ACHN (cell line): ENCODE measurements at places on chromosomes 3 and 15.

DNA sequence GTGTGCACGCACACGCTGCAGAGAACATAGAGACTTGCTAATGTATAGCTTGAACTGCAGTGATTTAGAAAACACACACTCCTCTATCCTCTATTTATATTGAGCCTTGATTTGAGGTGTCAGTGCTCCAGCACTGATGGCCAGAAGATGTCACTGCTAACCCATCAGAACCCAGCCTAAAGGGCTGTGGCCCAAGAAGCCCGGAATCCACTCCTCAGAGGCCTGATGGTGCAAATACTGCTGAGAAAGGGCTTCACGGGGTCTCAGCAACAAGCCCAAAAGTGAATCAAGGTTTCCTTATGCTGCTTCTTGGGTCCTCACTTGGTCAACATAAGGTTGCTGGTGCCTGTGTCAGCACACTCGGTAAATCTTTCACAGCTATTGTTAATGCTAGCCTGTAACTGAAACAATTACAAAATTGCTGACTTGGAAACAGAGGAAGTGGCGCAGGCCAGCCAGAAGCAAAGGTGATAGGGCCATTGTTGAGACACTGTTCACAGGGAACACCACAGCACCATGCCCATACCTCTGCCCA, 60.3 kb downstream of the HEG1 start:
- DNase-seq = peak; percentile 53

DNA sequence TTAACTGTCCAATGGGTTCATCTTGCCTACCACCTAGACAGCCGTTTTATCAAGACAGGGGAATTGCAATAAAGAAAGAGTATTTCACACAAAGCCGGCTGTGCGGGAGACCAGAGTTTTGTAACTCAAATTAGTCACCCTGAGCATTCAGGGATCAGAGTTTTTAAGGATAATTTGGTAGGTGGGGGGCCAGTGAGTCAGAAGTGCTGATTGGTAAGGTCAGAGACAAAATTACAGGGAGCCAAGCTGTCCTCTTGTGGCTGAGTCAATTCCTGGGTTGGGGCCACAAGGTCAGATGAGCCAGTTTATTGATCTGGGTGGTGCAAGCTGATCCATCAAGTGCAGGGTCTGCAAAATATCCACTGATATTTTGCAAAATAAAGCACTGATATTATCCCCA, 29.9 kb upstream of the GPD1L start:
- no peak for DNase-seq

- no peak for DNase-seq
Observed at GRCh38 chr3:121895121-121895520, 920 bp downstream of the SLC15A2 start.

- DNase-seq = peak; percentile 77
Observed at GRCh38 chr3:185335799-185336198, 27.1 kb upstream of the MAP3K13 start.

GRCh38 chr15:100433304-100433703, 91.5 kb upstream of the ADAMTS17 start:
- DNase-seq = no peak

GRCh38 chr3:30996467-30996866, 102.0 kb upstream of the GADL1 start:
- no peak for DNase-seq

- no peak for DNase-seq
Observed at GRCh38 chr3:9214185-9214584, 35.3 kb downstream of the SRGAP3 start.

DNA sequence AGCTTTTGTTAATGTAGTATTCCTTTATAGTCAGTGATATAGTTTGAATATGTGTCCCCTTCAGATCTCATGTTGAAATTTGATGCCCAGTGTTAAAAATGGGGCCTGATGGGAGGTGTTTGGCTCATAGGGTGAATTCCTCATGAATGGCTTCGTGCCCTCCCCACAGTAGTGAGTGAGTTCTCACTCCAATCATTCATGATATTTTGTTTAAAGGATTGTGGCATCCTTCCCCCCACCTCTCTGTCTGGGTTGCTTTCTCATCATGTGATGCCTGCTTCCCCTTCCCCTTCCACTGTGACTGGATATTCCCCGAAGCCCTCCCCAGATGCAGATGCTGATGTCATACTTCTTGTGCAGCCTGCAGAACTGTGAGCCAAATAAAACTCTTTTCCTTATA, 649.8 kb upstream of the NR2F2 start:
- DNase-seq = no peak

DNA sequence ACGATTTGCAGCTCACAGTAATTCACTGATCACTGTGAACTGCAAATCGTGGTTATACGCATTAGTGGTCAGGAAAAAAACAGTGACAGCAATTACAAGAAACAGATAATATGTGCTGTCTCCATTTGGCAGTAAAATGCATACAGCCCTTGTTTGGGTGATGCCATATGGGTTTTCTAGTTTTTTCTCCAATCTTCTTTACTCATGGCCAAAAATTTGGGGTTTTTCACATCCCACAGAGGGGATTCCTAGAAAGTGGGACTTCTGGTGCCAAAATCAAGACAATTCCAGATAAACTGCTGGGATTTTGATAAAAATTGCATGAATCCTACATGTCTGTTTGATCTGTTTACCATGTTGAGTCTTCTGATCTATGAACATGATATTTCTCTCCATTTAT, 15.6 kb downstream of the NDN start:
- no peak for DNase-seq

DNA sequence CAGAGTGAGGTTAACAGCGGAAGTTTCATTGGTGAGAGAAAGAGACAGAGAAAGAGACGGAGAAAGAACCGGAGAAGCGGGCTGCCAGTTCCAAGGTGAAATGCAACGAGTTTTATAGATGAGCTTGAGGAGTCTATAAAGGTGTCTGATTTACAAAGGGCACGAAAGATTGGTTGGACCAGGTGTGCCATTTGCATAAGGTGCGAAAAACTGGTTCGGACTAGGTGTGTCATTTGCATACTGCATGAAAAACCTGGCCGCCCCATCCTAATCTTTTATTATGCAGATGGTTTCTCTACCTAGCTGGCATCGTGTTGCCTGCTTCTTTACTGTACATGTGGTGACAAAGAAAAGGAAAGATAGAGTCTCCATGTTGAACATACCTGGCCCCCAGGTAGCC, 253.8 kb upstream of the IGF1R start:
- DNase-seq = no peak

GRCh38 chr15:31239409-31239808, 87.2 kb upstream of the KLF13 start:
- DNase-seq = no peak

DNA sequence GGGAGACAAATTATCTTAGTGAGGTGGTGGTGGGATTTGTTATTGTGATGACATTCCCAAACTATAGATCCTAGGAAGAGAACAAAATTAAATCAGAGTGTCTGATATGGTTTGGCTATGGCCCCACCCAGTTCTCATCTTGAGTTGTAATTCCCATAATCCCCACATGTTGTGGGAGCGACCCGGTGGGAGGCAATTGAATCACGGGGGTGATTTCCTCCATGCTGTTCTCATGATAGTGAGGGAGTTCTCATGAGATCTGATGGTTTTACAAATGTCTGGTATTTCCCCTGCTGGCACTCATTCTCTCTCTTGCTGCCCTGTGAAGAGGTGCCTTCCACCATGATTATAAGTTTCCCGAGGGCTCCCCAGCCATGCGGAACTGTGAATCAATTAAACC, 62.0 kb downstream of the RPL22L1 start:
- DNase-seq = no peak

- no peak for DNase-seq
Observed at GRCh38 chr3:143897576-143898295, 49.5 kb upstream of the SLC9A9 start.

- DNase-seq = no peak
Observed at GRCh38 chr3:118337649-118338048, 697.0 kb downstream of the IGSF11 start.

DNA sequence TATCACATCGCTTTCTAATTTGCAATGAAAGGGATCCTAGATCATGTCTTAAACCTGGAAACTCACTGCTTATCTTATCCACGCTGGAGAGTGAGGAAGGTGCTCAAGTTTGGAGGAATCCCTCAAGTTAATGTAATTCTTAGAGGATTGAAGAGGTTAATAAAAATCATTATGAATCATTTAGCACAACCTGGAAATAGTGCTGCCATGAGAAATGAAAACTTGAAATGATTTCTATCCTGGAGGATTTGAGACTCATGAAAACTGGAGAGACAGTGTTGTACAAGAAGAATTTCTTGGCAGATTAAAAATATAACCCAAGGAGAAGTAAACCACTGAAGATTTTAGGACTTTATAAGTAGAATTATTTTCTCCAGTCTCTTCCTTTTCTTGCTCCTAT, 125.9 kb downstream of the ADAMTS9 start:
- no peak for DNase-seq

- DNase-seq = peak; percentile 92
Observed at GRCh38 chr15:60392986-60393790, 4.6 kb downstream of the ANXA2 start.

DNA sequence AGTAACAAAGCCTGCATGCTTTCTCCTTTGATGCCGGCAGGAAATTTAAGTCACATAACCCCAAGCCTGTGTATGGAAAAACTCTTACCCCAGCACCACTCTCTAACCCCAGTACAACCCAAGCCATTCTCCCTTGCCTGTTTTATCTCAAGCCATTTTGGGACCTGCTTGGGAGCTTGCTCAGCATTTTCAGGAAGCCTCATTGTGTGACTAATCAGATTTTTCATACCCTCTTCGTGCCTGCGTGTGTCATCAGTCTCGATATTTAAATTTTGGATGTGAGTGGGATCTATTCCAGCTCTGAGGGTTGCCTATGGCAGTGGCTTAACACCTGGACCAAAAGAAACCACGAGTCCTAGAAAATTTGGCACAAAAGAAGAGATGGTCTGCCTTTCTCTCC, 426.2 kb downstream of the SQOR start:
- DNase-seq = no peak

DNA sequence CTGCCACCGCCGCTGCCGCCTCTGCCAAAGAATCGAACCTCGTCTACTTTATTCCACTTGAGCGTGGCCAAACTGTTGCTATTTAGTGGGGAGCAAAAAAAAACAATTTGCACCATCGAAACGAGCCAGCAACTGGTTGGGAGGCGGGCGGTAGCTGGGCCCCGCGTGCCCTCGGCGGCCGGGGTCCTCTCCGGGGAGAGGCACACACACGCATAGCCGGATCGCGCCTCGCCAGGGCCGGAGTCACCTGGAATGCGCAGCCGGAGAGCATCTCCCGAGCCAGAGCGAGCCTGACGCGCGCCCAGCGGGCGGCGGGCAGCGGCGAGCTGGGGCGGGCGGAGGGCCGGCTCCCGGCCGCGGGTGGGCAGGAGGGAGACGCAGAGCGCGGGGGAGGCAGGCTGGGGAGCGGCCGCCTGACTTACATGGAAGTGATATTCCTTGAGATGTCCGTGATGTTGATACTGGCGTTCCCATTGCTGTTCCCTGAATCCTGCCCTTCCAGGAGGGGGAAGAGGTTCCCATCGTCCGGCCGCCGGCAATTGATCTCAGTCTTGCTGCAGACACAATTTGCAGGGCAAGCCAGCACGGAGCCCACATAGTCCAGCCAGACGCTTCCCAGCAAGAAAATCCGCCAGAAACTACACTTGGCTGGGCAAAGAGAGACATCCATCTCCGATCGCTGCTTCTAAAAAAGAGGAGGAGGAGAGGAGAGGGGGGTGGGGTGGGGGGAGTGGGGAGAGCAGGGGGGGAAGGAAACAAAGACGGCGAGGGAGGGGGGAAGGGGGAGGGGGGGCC, 858 bp downstream of the NTRK3 start:
- DNase-seq = peak; percentile 18
